ENCODE measurements at places on chromosomes 12 and 14.

GRCh38 chr12:104006929-104007328, 41.3 kb downstream of the TDG start:
- peak; percentile 70 for DNase-seq

GRCh38 chr12:122965321-122965751, 927 bp downstream of the ABCB9 start:
- no peak for DNase-seq

GRCh38 chr14:48390346-48390745, 714.9 kb upstream of the MDGA2 start:
- DNase-seq: no peak

GRCh38 chr12:51269174-51270066, 795 bp downstream of the SMAGP start:
- DNase-seq: no peak

DNA sequence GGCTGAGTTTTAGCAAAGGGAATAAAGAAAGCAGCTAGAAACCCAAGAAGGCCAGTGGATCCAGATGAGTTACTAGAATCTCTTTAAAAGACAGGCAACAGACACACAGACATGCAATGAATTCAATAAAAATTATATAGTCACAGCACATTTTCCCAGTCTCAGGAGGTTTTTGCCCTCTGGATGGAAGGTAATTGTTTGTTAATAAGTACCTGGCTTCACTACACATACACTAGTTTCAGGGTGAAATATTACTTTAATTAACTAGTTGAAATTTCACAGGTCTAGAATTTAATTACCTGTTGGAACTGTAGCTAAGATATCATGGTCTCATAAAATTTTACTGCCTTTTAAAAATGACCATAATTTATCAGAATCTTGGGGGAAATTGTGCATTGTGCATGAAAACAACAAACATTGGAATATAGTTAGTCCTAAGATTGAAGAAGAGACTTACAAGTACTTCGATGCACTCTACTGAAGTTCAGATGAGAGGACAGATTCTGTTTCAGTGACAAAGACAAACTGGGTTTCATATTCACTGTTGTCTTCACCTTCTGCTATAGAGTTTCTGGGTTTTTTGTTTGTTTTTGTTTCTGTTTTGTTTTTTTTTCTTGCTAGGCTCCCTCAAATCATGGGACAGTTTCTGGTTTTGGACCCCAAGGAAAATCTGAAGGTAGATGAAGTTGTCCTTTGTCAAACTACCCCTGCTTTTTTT, 277.0 kb upstream of the GARIN6 start:
- DNase-seq: no peak

DNA sequence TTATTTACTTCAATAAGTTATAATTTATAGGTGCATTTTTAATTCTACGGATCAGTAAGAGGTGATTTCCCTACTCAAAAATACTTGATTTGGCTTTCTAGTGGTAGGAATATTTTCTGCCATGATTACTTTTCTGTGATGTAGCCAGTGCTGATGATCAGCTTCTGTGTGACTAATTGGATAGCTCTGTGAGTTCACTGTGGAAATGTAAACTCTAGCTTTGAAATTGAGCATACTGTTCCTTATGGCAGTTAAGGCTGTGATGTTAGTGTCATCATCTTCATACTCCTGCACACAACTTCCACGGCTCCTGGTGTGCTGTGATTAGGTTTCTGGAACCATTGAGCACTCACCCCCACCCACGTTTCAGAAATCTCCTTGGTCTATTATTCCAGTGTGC, 48.2 kb downstream of the PLEKHA5 start:
- DNase-seq: no peak

DNA sequence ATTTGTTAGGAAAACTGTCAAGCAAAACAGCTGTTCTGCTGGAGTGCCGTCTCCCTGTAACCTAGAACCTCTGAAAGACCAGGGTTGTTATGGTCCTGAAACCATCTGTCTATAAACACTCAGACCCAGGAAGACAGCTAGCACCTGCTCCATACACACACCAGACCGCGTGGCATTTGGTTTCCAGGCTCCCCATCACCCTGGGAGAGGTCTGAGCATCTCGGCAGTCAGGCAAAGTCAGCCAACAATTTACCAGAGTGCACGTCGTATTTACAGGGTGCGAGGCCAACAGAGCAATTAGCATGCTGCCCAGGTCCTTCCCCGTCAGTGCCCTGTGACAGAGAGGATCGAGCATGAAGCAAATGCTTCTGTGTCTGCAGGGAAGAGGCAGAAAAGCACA, 272.5 kb downstream of the SLC15A4 start:
- DNase-seq: no peak

DNA sequence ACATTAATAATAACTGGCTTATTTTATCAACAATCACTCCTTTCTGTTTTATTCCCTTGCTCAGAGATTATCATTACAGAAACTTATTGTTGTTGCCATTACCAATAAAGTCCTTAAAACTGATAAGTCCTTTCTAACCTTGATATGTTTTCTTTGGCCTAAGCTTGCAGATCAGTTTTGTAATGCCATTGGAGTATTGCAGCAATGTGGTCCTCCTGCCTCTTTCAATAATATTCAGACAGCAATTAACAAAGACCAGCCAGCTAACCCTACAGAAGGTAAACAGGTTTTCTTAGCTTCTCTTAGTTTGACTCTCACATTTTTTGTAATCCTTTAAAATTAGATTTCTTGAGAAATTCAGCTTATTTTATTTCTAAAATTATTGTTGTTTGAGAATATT, 3.9 kb downstream of the MED21 start:
- DNase-seq: no peak

DNA sequence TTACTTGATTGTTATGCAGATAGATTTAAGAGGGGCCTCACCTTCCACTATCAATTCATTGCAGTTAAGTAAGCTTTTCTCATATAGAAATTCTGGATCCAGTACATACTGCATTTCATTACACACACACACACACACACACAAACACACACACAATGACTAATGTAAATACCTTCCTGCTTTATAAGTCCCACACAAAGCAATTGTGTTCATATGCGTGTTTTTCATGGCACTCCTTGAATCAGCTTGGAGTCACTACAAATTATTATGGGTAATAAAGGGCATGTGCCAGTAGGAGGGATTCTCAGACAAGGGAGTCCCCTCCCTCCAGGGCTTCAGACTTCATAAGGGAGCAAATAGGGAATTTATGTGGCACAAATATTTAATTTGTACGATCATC, 4.5 kb downstream of the MIPOL1 start:
- DNase-seq: no peak

DNA sequence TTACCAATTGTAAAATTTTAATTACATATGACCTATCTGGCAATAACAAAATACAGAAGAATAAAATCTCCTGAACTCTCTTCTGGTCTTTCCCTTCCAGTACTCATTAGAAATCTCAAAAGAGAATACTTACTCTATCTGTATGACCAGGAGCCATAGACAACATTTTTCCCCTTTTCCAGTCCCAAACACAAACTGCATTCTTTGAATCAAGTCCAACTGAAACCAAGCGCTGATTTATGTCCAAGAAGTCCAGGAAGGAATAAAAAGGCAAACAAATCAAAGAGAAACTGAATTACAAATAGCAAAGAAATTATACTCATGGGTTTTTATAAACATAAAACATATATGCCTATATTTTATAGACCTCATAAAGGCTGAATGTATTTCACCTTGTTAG, 46.7 kb downstream of the EML5 start:
- no peak for DNase-seq

- DNase-seq: no peak
These were observed 181.9 kb downstream of the SLC6A15 start for GRCh38 chr12:84730561-84731162.

DNA sequence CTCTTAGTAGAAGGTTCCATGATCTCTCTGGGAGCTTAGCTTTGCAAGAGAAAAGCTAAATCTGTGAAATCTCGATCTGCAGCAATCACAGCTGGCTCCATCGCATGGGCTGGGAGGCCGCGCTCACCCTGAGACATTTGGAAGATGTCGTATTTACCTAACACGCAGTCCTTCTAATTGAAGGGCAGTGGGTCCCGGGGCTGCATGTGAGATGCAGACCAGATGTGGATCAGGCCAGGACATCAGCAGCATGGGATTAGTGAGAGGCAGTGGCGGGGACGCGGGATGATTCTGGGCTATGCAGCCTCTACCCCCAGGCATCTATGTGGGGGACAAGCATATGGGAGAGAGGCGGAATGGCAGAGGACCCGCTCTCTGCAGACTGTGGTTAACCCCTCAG, 312.4 kb upstream of the RTL1 start:
- DNase-seq: no peak

- DNase-seq: no peak
These were observed 117.1 kb upstream of the SLC35F4 start for GRCh38 chr14:57982804-57983634.

DNA sequence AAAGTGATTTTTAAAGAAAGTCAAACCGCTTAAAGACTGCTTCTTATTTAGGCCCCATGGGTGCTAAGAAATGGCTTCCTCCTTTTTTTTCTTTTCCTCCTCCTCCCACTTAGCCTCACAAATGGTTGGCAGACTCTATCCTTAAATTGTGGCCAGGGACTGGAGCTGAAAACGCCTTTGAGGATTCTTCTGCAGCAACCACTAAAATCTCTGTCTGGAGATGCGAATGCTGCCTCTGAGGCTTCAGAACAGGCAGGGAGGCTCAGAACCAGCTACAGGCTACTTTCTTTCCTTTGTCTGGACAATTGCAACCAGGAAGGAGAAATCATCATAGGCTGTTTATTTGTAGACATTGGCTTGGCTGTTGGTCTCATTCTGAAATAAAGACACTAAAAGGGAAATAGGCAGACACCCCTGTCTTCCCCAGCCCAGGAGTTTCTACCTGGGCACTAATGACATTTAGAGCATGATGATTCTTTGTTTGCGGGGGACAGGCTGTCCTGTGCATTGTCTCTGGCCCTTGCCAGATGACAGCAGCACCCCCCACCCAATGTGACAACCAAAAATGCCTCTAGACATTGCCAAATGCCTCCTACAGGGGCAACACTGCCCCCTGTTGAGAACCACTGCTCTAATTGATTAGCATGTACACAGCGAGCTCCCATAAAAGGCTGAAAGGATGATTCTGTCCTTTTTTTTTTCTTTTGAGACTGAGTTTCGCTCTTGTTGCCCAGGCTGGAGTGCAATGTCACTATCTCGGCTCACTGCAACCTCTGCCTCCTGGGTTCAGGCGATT, 50.3 kb downstream of the MAP1LC3B2 start:
- no peak for DNase-seq

GRCh38 chr12:71400481-71400880, 39.1 kb upstream of the LGR5 start:
- no peak for DNase-seq

- DNase-seq: no peak
These were observed 100.9 kb downstream of the NCOR2 start for GRCh38 chr12:124466216-124467128.

DNA sequence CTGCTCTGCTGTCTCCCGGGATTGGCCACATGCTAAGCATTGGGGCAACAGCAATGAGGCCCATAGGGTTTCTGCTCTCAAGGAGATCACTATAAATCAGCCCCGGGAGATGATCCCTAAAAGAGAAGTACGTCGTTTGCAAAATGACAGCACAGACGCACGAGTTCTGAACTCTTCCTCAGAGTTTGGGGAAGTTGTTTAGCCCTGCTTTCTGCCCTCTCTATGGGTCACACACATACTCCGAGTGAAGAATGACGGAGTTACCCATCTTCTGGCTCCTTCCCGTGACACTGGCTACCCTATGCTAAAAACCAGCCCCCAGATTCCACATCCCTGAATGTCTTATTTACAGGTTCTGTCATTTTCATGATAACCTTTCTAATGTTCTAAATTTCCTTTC, 258.0 kb upstream of the PLEKHG7 start:
- no peak for DNase-seq

- DNase-seq: peak; percentile 63
These were observed 559 bp upstream of the CKAP4 start for GRCh38 chr12:106248312-106248845.

- no peak for DNase-seq
These were observed 54.2 kb downstream of the LGMN start for GRCh38 chr14:92693998-92694795.

DNA sequence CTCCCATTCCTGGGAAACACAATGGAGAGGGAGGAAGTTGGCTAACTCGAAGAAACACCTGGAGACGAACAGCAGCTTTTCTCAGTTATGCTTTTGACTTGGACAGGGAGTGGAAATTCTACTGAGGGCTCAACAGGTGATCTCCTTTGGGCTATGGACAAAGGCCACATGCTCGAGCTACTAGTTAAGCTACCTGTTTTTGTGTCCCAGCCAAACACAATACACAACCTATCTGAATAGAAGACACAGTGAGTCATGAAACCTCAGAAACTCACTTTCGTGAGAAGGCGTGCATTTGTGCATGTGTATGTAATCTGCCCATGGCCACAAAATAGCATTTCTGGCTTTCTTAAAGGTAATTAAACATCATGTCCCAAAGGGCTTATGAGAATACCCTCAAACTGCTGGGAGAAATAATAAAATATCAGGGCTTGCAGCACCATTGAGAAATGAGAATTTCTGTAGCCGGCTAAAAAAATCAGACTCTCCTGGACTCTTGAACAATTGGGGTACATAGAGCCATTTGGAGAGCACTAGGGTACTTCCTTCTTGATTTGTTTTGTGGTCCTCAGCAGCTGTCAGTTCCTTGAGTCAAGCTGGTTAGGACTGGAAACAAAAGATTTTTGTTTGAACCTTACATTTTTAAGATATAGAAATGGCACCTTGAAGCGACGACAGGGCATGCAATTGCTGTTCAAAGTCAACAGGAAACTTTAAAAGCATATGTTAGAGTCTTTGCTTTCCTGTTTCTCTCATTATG, 85.5 kb upstream of the PTHLH start:
- DNase-seq: no peak

DNA sequence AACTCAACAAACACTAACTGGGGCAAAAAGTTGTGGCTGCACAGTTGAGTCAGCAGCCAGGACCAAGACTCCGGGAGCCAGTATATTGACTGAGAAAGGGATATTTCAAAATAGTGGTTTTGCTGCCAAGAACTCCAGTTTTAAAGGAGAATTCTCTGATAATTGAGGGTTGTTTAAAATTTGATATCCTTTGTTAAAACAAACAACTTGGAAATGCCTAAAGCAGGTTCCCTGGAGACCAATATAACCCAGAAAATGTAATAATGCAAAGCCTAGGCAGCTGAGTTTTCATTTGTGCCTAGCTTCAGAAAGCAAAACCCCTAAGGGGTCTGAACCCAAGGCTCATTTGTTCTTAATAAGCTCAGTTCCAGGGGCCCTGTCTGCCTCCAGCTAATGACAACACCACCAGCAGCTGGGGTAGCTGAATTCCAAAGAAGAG, 311.7 kb upstream of the CCDC196 start:
- no peak for DNase-seq

DNA sequence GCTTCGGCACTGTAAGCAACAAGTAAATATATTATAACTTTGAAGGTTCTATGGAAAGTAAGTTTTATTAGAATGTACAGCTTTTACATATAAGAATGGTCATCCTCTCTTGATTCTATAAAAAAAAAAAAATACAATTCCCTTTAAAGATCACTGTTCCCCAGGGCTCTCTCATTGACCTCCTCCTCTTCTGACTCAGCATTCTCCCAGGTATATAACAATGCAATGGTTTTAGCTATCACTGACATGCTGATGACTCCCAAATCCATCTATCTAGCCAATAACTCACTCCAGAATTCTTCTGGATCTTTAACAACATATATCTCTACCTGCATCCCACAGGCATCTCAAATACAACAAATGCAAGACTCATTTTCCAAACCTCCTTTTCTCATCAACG, 62.7 kb downstream of the EEA1 start:
- DNase-seq: no peak

Measured in fibroblast of skin of left quadriceps (primary cell).